Sciatic nerve (tissue), 2 donors: ENCODE measurements at places on chromosomes 2 and 18. TPM values are rescaled to one million over a fixed set of nuclear protein-coding genes. Genes with fewer than 3 reads are reported as not detected.
A peak's percentile ranks its signal among the peaks of the same experiment; 100 is the strongest.

GRCh38 chr2:39705638-39706037 lies 39.9 kb downstream of the TMEM178A start:
- no peak for DNase-seq

- DNase-seq: no peak
Observed at GRCh38 chr2:1698188-1698945, 45.9 kb downstream of the PXDN start.

LYG2 gene
- total RNA-seq: not detected

KATNAL2 gene
- total RNA-seq: 5.6 TPM

- no peak for DNase-seq
Observed at GRCh38 chr18:26992926-26993325, 127.4 kb upstream of the AQP4 start.

- DNase-seq: no peak
Observed at GRCh38 chr2:132909427-132909826, 239.4 kb upstream of the LYPD1 start.

DNA sequence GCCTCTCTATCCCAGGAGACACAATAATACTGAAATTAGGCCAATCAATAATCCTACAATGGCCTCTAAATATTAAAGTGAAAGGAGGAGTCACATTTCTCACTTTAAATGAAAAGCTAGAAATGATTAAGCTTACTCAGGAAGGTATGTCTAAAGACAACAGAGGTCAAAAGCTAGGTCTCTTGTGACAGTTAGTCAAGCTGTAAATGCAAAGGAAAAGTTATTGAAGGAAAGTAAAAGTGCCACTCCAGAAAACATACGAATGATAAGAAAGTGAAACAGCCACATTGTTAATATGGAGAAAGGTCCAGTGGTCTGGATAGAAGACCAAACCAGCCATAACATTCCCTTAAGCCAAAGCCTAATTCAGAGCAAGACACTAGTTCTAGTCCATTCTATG lies 9.5 kb downstream of the SESTD1 start:
- no peak for DNase-seq

CRYBA2 gene
- total RNA-seq: not detected

DNA sequence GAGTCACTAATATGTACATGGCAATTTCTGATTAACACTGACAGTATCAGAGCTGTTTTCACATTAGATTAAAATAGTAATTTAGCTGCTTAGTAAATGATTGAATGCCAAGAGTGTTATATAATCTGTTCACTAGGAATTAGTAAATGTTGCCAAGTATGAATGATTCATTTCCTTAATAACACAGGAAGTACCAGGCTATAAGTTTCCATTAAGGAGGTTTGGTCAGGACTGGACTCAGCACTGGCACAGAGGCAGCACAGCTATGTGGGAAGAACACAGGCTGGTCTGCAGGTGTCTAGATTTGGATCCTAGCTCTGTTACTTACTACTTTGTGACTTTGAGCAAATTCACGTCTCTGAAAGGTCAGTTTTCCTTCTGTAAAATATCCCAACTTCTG lies 97.2 kb downstream of the TDRD15 start:
- no peak for DNase-seq

GPR39 gene
- total RNA-seq: 0.31 TPM

GRCh38 chr18:35582899-35583558 lies 1.5 kb downstream of the GALNT1 start:
- DNase-seq: no peak

- no peak for DNase-seq
Observed at GRCh38 chr2:42227491-42227890, 58.3 kb downstream of the EML4 start.

DNA sequence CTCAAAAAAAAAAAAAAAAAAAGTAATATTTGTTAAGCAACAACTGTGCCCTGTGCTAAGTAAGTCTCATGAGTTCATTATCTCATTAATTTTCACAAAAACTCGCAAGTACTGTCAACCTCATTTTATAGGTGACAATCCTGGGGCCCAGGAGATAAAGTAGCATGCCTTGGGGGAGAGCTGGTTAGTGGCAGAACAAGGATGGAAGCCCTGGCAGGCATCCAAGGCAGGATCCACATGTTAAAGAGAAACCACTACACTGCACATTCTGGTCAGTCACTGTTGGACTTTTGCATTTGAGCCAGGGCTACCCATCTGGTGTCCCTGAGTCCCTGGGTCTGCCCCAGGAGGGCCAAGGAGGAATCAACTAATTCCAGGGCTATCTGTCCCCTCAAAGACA lies 54.6 kb downstream of the ZFP36L2 start:
- peak; percentile 78 for DNase-seq

- no peak for DNase-seq
Observed at GRCh38 chr2:37843556-37843955, 81.5 kb upstream of the RMDN2 start.

GRCh38 chr2:113757138-113757657 lies 756 bp upstream of the SLC35F5 start:
- no peak for DNase-seq

DNA sequence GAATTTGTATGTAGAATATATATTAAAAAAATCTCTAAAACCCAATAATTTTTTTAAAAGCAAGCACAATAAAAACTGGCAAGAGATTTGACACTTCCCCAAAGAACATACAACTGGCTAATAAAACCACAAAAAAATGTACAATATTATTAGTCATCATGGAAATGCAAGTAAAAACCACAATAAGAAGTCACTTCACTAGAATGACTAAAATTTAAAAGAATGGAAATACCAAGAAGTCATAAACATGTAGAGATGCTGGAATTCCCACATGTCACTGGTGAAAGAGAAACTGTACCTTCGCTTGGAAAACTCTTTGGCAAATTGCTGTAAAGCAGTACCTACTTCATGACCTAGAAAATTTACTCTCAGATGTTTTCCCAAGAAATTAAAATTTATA lies 43.4 kb upstream of the KYNU start:
- DNase-seq: no peak

MBOAT2 gene
- total RNA-seq: 67.6 TPM

DNA sequence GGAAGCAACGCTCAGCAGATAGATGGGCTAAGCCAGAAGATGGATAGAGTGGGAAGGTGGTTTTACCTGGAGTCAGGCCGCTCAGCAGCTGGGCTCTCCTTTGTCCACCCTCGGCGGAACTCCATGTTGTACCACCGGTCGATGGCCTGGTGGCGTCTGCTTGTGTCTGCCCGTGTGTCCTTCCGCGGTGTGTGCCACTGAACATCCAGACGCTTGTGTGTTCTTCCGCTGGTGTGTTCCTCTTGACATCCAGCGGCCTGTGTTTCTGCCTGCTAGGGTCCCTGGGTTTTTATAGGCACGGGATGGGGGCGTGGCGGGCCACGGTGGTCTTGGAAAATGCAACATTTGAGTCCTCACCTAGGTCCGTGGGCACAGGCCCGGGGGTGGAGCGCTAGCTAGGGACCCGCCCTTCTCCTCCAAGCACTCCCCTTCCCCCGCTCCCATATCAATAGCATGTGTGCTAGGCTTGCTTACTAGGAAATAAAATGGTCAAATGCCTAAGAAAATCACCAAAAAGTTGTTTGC lies 1431.7 kb upstream of the ACVR2A start:
- no peak for DNase-seq

GRCh38 chr18:60311676-60312360 lies 60.8 kb downstream of the MC4R start:
- no peak for DNase-seq

CMPK2 gene
- 4.1 TPM for total RNA-seq
